Endodermal cell (in vitro differentiated cells): ENCODE measurements at places on chromosomes 5 and 9.

GRCh38 chr5:110288766-110289511, 437.5 kb downstream of the TMEM232 start:
- peak; percentile 51 for DNase-seq

- DNase-seq = no peak
These were observed 533.0 kb downstream of the BNC2 start for GRCh38 chr9:16337322-16338029.

DNA sequence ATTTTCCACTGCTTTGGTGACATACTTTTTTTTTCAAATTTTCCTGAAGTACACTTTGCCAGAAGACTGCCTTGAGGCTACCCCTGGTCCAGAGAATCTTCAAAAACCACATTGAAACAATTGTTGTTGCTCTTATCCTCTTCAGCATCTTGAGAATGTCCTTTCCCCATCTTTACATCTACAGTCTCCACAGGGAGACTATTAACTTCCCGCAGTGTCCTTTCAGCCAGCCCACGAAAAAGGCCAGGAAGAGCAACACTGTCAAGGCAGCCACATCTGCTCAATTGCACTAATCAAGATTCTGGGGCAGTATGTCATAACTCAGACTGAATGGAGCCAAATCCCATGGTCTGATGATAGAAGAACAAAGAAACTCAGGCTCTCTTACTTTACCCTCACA, 148.3 kb downstream of the ENC1 start:
- no peak for DNase-seq

DNA sequence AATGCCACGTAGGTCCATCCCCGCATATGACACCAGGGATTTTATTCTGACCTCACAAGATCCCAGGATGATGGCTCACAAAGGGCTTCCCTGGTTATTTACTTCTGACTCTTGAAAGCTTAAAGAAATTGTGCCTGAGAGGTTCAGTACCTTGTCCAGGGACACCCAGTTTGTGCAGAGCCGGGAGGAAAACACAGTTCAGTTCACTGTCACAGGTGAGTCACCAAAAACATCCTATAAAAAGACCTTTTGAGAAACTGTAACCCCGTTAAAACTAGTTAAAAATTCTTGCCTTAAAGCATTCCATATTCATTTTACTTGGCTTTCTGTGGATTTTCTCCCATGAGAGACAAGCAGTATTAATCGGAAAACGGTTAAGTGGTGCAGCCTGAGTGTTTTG, 56.6 kb downstream of the ZNF510 start:
- DNase-seq = no peak

- DNase-seq = peak; percentile 75
These were observed 47.0 kb upstream of the PLIN2 start for GRCh38 chr9:19174127-19174912.

DNA sequence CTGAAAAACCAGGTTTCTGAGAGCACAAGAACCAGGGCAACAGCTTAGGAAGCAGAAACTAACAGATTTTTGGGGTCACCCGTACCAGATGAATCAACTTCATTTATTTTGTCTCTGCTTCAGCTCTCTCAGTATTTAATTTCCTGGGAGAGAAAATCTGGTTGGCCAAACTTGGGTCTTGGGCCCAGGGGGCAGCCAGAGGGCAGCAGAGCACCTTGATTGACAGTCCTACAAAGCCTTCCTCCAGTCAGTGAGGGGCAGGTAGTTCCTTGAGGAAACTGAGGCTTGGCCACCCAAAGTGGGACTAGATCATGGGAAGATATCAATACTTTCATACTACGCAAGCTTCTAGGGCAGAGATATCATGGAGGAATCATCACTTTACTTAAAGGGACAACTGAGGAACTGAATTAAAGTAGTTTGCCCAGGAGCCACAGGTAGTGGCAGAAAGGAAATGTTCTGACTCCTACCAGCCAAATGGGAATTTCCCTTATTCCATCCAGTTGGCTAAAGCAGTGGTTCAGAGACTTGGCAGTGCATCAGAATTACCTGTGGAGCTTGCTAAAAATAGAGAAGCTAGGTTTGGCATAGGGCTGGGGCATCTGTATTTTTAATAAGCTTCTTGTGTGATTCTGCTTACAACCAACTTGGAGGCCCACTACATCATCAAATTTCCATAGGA, 21.5 kb upstream of the ARHGAP26 start:
- peak; percentile 83 for DNase-seq
